Omental fat pad (tissue), 4 donors: ENCODE measurements at places on chromosomes 2 and 18. TPM values are rescaled to one million over a fixed set of nuclear protein-coding genes. Genes with fewer than 3 reads are reported as not detected.

- no peak for DNase-seq
Observed at GRCh38 chr2:28492282-28492681, 3.6 kb upstream of the PLB1 start.

DNA sequence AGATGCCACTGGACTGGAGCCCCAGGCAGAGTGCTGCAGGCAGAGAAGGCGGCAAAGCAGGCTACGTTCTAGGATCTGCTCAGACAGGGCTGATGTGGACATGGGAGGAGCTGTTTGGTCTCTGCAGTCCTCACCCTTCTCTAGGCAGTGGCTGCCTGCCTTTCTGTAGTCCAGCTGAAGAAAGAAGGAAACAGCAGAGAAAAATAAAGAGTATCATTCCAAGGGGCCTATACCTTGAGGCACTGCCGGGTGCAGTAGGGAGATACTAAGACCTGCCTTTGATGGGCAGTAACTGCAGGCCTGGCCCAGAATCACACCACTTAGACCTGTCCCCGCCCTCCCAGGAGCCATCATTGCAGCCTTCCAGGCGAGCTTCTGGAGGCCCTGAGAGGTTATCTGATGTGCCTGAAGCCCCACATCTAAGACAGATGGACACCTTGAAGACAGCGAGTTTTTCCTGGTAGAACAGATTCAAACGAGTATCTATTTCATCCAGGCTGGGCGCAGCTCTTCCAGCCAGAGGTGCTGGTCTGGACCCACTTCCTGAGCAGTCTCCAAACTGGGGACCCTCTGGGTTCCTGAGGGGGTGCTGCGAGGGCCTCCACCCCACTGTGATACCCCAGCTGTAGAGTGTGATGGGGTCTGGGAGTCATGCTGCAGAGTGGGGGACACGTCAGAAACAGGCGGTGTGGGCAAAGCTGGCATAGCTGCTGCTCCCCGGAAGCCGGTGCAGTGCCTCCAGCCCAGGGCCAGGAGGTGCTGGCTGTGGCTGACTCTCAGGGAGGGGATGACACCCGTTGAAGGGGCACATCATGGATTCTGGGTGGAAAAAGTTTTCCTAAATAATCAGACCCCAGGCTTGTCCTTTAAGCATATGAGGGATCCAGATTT is 87.3 kb upstream of the OTOS start:
- DNase-seq: no peak

Gene NAT8
- total RNA-seq: not detected

DNA sequence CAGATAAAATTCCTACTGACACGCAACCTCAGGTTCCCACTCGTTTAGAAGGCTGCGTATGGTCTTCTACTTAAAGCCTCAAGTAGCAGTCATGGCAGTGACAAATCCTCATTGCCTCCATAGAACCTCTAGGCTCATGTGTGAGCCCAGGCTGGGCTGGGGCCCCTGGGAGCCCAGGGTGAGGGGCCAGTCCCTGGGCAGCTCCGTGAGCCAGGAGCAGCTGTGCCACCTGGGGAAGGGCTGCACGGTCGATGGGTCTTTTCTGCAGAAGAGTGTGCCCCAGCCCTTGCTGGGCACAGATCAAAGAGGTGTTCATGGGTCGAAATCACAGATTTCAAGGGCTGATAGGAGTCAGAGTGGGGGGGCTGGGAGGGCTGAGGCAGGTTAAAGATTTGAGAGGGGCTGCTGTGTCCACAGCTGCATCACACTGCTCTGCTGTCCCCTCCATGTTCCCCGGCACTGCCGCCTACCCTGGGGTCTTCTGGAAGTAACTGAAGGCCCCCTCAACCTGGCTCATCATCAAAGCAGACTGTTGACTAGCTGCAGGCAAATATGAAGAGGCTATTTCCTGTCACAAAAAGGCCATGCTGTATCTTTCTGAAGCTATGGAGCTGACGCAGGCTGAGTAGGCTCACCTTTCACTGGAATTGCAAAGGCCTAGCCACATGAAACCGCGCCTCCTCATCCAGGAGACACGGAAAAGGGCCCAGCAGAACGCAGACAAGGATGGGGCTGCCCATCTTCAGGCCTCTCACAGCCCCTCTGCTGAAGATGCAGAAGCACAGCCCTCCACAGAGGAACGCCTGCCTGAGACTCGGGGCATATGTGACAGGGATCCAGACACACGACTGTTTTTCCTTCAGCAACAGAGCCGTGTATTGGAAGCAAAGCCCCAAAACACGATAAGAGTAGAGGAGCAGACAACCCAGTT is 35.7 kb upstream of the ALPP start:
- no peak for DNase-seq

DNA sequence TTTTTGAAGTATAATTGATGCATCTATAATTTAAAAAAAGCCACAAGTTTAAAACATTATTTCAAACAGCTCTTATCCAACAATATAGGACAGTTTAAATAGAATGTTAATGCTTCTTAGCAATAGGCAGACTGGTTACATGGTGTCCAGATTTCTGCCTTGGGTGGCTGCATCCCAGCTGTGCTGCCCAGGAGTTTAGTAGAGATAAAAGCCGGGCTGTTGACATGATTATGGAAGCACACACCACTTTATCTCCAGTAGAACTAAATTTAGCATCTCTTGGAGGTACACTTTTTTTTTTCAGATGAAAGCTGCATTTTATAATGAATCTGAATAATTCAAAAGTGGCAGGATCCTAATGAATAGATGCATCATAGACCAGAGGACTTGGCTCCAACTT is 309.7 kb downstream of the PLCL1 start:
- DNase-seq: no peak

GRCh38 chr18:3619222-3619621 is 169.2 kb downstream of the TGIF1 start:
- DNase-seq: no peak

Gene CHRND
- not detected for total RNA-seq

Gene ASAP2
- total RNA-seq: 21.4 TPM

DNA sequence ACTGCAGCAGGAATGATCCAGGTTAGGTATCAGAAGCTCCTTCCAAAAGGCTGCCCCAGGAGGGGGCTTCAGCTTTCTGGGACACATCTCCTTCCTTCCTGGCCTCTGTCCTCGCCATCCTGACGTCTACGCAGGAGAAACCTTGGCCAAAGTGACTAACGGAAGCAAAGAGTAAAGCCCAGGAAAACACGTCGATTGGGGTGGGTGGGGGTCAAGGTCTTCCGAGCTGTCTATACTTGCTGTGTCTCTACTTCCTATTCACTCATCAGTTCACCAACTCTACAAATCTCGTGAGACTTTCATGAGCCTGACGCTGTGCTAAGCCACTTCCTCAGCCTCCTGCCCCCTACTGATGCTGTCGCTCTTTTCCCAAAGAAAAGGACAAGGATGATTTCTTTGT is 212.6 kb downstream of the TNS1 start:
- no peak for DNase-seq

GRCh38 chr2:50408936-50409335 is 623.0 kb downstream of the NRXN1 start:
- no peak for DNase-seq
